ENCODE measurements at places on chromosomes 1 and 21.

- no peak for DNase-seq
Observed at GRCh38 chr1:202248861-202249260, 55.3 kb downstream of the LGR6 start.

DNA sequence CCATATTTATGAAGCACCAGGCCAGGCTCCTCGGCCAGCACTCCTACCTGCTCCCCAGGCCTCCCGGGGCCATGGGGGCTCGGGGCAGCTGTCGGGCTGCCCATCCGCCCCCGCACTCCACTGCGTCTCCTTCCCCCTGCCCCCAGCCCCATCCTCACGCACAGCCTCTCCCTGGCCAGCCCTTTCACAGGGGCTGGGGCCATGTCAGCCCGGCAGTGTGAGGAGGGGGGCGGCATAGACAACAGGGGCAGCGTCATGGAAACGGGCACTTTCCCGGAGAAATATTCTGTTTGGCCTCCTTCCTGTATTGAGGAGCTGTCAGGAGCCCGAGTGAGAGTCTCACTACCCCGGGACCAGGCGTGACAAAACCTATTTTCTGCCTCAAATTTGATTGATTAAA is 87.3 kb downstream of the CASZ1 start:
- DNase-seq, result no peak

DNA sequence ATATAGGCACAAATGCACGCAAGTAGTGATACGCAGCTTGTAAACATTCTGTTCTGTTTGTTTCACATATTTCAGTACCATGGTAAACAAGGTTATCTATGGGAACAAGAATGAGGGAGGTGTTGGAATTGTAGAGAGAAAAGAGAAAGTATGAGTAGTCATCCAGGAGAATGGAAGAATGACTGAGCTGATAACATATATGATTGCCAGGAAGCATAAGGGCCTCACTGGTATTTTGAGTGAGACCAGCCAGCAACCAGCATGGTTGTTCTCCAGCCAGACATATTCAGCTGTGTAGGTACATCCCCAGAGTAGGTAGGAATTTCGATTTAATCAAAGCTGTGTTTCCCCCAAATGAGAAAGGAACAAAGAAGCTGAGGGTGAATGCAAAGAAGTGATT is 58.9 kb upstream of the ARTN start:
- DNase-seq, result no peak

DNA sequence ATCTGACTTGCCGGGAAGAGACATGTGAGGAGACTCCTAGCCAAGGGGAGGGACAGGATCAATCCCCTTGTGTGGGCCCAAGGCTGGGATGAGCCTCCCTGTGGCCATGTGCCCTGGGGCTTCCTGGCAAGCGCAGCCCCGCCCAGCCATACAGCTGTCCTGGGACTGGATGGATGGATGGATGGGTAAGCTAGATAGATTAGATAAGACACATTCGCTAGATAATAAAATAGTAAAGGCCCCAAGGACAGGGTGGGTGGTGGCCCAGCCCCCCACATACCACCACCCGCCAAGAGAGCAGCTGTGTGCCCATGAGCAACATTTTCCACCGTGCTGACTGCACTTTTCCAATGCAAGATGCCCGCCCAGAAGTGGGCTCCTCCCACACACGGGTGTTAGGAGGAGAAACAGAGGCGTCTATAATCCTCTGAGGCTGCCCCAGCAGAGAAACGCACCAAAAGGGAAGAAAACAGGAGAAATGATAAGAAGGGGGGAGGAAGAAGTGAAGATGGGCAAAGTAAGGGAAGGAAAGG is 25.1 kb downstream of the ZBTB17 start:
- DNase-seq, result peak; percentile 62

- DNase-seq, result peak; percentile 71
Observed at GRCh38 chr1:219174460-219175211, 958 bp downstream of the LYPLAL1 start.

DNA sequence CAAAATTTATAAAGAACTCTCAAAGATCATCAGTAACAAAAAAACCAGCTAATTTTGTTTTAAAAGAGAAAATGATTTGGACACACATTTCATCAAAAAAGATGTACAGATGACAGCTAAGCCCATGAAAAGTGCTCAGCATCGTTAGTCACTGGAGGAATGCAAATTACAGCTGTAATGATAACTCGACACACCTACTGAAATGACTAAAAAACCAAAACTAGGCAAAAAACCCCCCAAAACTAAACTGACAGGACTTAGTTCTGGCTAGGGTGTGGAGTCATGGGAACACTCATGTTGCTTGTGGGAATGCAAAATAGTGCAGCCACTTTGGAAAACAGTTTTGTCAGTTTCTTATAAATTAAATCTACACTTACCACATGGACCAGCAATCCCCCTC is 59.5 kb downstream of the CNIH3 start:
- DNase-seq, result no peak
